Dermis microvascular lymphatic vessel endothelial cell (primary cell): ENCODE measurements at places on chromosomes 2 and 18. TPM values are rescaled to one million over a fixed set of nuclear protein-coding genes. Genes with fewer than 3 reads are reported as not detected.

The REG3A gene
- not detected in 2 replicates for total RNA-seq

The ABCB6 gene
- total RNA-seq, result 21.4 and 27.3 TPM in 2 replicates

The CUL3 gene
- 39.7 and 44.6 TPM in 2 replicates for total RNA-seq

The TSN gene
- total RNA-seq, result 88.8 and 91.5 TPM in 2 replicates

The PROC gene
- under 0.01 TPM in 2 replicates for total RNA-seq

GRCh38 chr2:52429171-52429570 is 1338.4 kb upstream of the CHAC2 start:
- DNase-seq, result no peak

- no peak for DNase-seq
These were observed 29.9 kb upstream of the RUFY4 start for GRCh38 chr2:218039171-218039570.

- DNase-seq, result no peak
These were observed 57.8 kb downstream of the CYB5A start for GRCh38 chr18:74233933-74234325.

- no peak for DNase-seq
These were observed 44.9 kb downstream of the PARD6G start for GRCh38 chr18:80202264-80202998.

DNA sequence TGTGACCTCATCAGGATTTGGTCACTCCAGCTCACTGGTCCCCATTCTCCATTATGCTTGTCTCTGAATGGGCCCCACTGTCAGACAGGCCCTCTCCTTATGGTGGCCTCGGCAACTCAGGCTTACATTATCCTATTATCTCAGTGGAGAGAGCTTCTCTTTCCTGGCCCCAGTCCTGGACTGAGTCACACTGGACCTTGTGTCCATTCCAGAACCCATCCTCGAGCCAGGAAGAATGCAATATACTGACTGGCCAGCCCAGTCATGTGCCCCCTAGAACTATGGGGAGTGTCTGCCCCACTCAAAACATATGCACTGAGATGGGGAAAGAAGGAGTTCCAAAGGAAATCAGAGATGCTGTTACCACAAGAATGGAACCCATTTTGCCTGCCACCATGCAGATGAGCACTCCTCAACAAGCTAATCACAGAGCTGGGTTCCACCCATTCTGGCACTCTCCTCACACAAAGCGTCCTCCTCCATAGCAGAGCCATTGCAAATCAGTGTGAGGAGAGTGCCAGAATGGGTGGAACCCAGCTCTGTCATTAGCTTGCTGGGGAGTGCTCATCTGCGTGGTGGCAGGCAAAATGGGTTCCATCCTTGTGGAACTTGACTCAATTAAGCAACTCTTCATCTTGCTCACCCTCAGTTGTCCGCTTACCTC is 71.9 kb downstream of the CHRNA1 start:
- DNase-seq, result no peak

DNA sequence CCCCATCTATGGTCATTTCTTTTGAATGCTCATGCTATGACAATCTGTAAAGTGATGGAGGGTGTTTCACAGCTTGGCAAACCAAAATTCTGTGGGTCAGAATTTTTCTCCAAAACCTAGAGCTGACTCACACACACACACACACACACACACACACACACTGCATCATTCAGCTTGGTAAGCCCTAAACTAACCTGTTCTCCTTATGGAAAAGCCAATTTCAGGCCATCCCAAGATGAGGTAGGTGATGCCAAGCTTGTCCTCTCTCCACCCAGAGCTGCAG is 45.0 kb upstream of the NRP2 start:
- DNase-seq, result no peak
